Stimulated activated CD8-positive, alpha-beta memory T cell treated with anti-CD3 and anti-CD28 coated beads, Interleukin-2, amount 100 ng/mL, for 1 hour (primary cell): ENCODE measurements at places on chromosomes 2 and 18.

- DNase-seq, result no peak
Observed at GRCh38 chr2:133943108-133943507, 310.8 kb upstream of the MGAT5 start.

DNA sequence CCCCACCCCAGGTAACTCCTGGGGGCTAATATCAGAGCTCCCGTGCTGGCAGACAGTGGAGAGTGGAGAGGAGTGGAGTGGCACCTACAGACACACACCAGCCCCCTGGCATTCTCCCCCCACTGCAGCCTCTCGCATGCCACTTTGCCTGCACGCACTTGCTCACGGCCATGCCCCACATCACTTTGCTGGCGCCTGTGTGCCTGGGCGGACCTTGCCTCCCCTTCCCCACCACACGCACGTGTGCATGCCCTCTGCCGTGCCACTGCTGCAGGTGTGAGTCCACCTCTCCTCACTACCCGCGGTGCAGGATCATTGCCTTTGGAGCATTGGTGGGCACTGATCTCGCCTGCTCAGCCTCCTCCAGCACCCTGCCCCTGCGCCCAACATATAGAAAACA is 72.6 kb upstream of the DOK6 start:
- no peak for DNase-seq

DNA sequence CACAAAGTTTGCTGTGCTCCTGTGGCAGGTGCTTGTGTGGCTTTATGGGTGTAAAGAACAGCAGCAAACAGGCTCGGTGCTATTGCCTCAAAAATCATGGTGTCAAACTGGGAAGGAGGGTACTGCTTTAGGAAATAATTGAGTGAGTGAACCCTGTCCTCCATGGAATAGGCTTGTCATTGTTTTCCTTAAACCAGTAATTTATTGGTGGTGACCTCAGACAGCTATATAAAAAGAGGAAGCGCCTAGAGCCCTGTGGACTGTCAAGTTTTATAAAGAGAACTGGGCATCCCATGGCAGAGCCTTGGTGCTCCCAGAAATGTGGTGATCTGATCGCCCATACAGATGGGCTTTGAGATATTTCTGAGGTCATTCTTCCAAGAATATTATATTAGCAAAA is 4.7 kb upstream of the CXCR4 start:
- DNase-seq, result no peak

- no peak for DNase-seq
Observed at GRCh38 chr18:31506024-31506742, 8.2 kb downstream of the DSG2 start.

GRCh38 chr2:176178757-176179295 is 9.6 kb upstream of the HOXD1 start:
- no peak for DNase-seq

- DNase-seq, result no peak
Observed at GRCh38 chr18:27656167-27656778, 471.2 kb upstream of the CHST9 start.

DNA sequence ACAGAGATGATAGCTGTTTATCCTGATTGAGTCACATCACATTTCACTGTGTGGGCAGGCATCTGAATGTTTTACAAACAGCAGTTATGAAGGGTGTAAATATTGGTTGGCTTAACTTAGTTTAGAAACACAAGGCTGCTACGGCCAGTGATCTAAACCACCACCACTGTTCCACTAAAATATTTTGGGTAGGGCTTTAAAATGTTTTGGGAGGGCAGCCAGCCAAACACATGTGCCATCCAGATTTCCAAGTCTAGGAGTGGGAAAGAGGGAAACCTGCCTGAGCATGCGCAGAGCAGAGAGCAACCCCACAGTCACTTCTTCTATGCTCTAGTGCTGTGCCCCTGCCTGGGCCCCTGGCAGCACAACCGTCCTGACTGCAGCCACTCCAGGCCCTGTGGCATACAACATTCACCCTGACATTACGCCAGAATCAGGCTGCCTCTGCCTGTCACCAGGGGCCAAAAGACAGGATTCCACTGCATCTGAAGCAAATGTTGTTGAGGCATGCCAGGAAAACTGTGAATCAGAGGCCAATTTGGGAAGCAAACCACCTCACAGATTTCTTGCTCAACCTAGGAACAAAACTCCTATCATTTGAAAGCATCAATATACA is 74.8 kb upstream of the COL5A2 start:
- no peak for DNase-seq

DNA sequence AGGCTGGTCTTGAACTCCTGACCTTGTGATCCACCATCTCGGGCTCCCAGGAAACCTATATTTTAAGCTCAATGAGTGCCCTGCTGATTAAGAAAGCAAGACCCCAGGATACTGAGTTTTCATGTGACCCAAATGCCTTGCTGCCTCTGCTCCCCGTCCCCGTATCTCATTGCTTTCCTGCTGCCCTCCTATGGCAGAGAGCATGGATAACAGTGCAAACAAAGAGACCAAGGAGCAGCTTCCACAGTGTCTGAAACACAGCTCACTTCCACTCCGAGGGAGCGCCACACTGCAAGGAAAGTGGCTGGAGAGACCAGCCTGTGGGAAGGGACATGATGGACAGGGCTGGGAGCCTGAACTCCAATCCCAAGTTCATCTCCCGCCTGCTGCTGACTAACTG is 246.8 kb downstream of the TMEM182 start:
- no peak for DNase-seq

GRCh38 chr2:177550264-177551200 is 158.0 kb downstream of the AGPS start:
- DNase-seq, result no peak

GRCh38 chr2:225998653-225999052 is 599.1 kb downstream of the NYAP2 start:
- no peak for DNase-seq

DNA sequence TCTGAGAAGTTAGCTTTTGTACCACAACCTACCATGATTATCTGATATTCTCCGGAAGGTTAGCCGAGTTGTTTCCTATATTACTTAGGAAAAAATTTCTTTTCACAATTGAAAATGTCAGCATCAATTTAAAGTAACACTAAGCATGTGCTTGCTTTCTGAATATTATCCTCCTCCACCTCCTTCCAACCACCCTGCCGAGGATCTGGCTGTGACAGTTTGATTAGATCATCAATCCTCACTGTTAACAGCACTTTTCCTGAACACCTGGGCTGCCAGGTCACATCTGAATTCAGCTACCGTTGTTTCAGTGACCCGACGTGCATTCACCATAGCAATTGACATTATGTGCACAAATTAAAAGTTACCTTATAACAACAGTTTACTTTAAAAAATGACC is 207.0 kb downstream of the ZNF407 start:
- DNase-seq, result no peak

GRCh38 chr18:67515942-67516538 is 480 bp downstream of the DSEL start:
- peak; percentile 35 for DNase-seq
